ENCODE measurements at places on chromosomes 6 and 20.

DNA sequence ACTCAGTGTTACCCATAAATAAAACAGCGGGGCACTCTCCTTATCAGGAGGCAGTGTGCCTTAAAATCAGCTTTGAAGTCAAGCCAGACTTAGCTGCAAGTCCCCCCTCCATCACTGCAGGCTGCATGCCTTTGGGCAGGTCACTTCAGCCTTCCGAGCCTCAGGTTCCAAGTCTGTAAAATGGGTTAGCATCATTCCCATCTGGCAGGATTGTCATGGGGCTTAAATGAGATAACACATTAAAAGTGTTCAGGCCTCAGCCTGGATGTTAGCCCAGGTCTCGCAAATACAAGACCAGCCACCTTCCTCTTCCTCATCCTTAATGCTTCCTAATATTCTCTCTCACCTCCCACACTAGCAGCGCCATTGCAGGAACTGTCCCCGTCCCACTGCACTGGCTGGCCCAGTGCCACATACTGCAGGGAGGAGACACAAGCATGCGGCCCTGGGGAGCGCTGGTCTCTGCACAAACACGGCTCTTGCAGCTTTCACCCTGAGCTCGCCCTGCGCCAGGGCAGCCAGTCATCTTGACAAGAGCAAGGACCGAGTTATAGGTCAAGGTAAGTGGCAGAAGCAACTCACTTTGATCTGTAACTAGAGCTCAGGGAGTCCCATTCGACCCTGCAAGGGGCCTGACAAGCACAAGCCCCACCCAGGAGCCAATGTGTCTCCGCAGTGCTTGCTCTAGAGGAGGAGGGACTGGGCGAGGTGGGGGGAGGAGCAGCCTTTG lies 564.6 kb upstream of the AGPAT4 start:
- no peak for DNase-seq

DNA sequence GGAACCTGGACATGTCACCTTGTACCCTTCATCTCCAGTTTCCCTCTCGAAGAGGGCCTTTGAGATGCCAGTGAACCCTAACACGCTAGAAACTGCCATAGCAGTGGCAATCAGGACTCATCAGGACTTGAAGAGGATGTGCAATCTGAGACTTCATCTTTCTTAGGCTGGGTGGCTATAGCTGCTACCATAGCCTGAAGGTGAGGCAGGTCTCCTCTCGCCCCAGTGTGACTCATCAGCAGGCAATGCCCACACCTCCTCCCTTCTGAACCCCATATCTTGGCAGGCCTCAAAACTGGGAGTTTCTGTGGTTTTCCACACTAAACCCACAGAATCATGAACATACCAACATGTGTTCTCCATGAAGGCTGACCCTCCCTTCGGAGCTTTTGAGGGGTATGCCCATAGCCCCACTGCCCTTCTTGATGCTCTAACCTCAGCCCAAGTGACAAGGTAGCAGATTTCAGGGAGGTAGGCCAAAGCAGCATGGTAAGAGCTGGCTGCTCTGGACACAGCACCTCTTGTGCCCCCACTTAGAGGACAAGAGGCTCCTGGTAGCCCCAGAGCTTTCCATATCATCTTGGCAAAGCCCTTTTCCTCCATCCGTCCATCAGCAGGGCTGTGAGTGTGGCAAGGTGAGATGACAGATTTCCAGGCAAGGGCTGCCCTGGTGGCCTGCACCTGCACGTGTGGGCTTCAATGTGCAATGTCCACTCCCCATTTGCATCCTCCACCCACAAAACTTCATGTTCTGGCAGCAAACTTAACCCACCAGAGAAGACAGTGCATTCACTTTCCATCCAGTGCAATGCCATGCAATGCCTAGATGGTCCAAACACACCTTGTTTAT lies 2.6 kb downstream of the BLCAP start:
- no peak for DNase-seq

DNA sequence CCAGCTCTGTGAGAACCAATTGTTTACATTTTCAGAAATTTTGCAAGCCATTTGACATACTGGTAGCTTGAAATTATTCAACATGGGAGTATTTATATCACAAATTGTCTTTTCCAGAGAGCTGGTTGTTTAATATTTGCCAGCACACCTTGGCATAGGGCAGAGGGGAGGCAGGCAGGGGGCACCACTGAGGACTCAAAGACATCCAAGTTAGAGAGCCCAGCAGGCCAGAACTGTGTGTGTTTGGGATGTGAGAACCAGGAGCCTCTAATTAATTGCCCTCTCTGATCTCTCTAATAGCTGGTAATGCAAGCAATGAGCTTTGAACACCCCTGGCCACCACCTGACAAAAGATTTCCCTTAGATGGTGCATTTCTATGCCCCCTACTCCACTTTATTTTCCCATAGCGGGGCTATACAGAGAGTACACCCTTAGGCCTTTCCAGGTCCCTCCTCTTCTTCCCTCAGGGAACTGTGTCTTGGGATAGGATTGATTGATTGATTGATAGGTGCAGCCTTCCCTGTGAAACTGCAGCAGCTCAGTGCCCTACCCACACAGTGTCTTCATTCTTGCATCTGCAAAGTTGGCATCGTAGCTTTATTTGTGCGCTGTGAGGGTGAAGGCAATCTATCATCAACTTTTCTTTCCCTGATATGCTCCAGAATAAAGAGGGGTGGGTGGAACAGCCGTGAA lies 29.2 kb downstream of the MOCS1 start:
- DNase-seq, result no peak

GRCh38 chr20:23035731-23036130 lies 619 bp downstream of the SSTR4 start:
- no peak for DNase-seq

GRCh38 chr6:2387445-2387844 lies 142.0 kb upstream of the GMDS start:
- no peak for DNase-seq

- DNase-seq, result no peak
These were observed 99.0 kb upstream of the SLC24A3 start for GRCh38 chr20:19113343-19113930.

- no peak for DNase-seq
These were observed 121.5 kb upstream of the ARG1 start for GRCh38 chr6:131451321-131452144.

DNA sequence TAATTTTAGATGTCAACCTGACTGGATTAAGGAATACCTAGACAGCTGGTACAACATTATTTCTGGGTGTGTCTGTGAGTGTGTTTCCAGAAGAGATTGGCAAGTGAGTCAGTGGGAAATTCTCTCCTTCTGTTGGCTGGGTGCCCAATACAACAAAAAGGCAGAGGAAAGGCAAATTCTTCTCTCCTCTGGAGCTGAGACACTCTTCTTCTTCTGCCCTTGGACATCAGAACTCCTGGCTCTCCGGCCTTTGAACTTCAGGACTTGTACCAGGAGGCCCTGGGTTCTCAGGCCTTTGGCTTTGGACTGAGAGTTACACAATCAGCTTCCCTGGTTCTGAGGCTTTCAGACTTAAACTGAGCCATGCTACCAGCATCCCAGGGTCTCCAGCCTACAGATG lies 7.8 kb upstream of the BTN3A1 start:
- no peak for DNase-seq

GRCh38 chr6:48073976-48074767 lies 36.8 kb downstream of the PTCHD4 start:
- DNase-seq, result no peak

- no peak for DNase-seq
These were observed 56.5 kb downstream of the OR2J2 start for GRCh38 chr6:29227235-29227634.

GRCh38 chr6:144510859-144511258 lies 225.7 kb downstream of the UTRN start:
- DNase-seq, result no peak

GRCh38 chr20:62522748-62523396 lies 47.1 kb upstream of the GATA5 start:
- DNase-seq, result no peak

Data from stimulated activated CD8-positive, alpha-beta memory T cell treated with anti-CD3 and anti-CD28 coated beads, Interleukin-15, amount 100 ng/mL, for 1 hour (primary cell).